Lung (tissue), 17 donors: ENCODE measurements at places on chromosomes 3 and 15. TPM values are rescaled to one million over a fixed set of nuclear protein-coding genes. Genes with fewer than 3 reads are reported as not detected.
A peak's percentile ranks its signal among the peaks of the same experiment; 100 is the strongest.

DNA sequence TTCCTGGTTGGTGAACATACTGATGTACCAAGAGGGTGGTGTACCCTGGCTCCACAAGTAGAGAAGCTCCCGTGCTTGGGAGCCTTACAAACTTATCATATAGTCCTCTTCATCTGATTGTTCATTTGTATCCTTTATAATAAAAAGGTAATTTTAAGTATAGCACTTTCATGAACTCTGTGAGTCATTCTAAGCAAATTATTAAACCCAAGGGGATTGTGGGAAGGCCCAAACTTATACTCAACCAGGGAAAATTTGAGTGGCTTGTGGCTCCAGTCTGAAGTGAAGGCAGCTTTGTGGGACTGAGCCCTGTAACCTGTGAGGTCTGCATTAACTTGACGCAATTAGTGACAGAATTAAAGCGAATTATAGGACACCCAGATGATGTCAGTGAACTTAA is 29.0 kb downstream of the TTBK2 start:
- DNase-seq: no peak
- no peaks in the 10 kb centered on the region for H3K27me3 ChIP-seq
- H3K36me3 ChIP-seq: peaks cover 3% of the 10 kb centered on the region
- no peaks in the 10 kb centered on the region for H3K4me1 ChIP-seq
- no peak overlapping the region for H3K4me3 ChIP-seq

- DNase-seq: no peak
- no peaks in the 10 kb centered on the region for H3K27me3 ChIP-seq
- H3K36me3 ChIP-seq: no peaks in the 10 kb centered on the region
- no peak overlapping the region for H3K4me3 ChIP-seq
Observed at GRCh38 chr15:38283010-38283409, 30.4 kb downstream of the SPRED1 start.

DNA sequence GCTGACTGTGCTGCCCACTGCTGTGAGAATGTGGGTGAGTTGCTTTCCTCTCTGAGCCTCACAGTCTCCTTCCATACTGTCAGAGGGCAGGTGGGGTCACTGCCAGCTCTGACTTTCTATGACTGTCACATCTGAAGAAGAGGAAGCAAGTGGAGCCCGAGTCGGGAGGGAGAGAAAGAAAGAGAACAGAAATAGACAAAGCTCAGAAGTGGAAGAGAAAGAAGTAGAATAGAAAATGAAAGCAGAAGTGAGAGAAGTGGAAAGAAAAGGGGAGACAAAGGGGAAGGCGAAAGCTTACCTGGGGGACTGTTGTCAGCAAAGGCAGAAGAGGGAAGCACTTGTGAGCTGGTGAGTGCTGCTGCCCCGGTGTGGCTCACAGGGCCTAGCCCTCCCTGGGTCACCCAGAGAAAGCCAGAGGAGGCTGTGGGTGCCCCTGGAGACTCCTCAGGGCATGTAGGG is 57.9 kb downstream of the EPHB1 start:
- H3K4me3 ChIP-seq: no peak overlapping the region
- no peaks in the 10 kb centered on the region for H3K4me1 ChIP-seq
- no peaks in the 10 kb centered on the region for H3K27me3 ChIP-seq
- DNase-seq: no peak
- no peak overlapping the region for H3K27ac ChIP-seq

- H3K27me3 ChIP-seq: no peaks in the 10 kb centered on the region
- H3K36me3 ChIP-seq: no peaks in the 10 kb centered on the region
- no peak overlapping the region for H3K27ac ChIP-seq
- DNase-seq: no peak
- no peak overlapping the region for H3K4me3 ChIP-seq
Observed at GRCh38 chr3:123431007-123431657, 17.8 kb downstream of the ADCY5 start.

- H3K4me3 ChIP-seq: no peak overlapping the region
- H3K36me3 ChIP-seq: no peaks in the 10 kb centered on the region
- no peaks in the 10 kb centered on the region for H3K27me3 ChIP-seq
- DNase-seq: no peak
Observed at GRCh38 chr3:166100730-166101129, 263.5 kb upstream of the BCHE start.

The ZIC1 gene
- not detected for total RNA-seq

GRCh38 chr15:43220991-43221403 is at the start of gene EPB42:
TSS of gene EPB42 (minus strand) at chr15:43221018. CDS start at chr15:43220825, 193 bp downstream.
- no peaks in the 10 kb centered on the region for H3K4me1 ChIP-seq
- H3K36me3 ChIP-seq: no peaks in the 10 kb centered on the region
- DNase-seq: no peak
- no peak within 1 kb of the TSS for H3K4me3 ChIP-seq

The GOLGA8G gene
- not detected for total RNA-seq

GRCh38 chr3:37417297-37418082 is 243.1 kb upstream of the LRRFIP2 start:
- no peaks in the 10 kb centered on the region for H3K27me3 ChIP-seq
- no peak overlapping the region for H3K4me3 ChIP-seq
- no peak for DNase-seq
- no peaks in the 10 kb centered on the region for H3K4me1 ChIP-seq
- H3K27ac ChIP-seq: no peak overlapping the region

The STXBP5L gene
- not detected for total RNA-seq

DNA sequence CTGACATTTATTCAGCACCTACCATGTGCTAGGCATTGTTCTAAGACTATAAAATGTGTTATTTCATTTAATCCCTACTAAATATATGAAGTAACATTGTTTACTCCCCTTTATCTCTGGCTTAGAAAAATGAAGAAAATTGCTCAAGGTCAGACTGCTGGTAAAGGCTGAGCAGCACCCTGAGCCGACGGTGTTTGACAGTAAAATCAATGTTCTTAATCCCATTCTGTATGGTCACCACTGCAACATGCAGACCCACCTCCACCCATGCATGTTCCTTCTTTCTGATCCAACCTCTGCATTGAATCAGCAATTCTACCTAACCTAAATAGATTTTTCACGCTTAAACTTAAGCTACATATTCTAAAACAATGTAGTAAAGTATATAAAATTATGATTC is 216.5 kb downstream of the ZBBX start:
- H3K36me3 ChIP-seq: no peaks in the 10 kb centered on the region
- DNase-seq: no peak
- H3K4me3 ChIP-seq: no peak overlapping the region
- no peak overlapping the region for H3K27ac ChIP-seq
- H3K4me1 ChIP-seq: no peaks in the 10 kb centered on the region

- H3K4me1 ChIP-seq: peaks cover 31% of the 10 kb centered on the region
- DNase-seq: no peak
Observed at GRCh38 chr15:66401130-66402021, 14.7 kb downstream of the MAP2K1 start.

The MASP1 gene
- 0.71 TPM for total RNA-seq

- no peaks in the 10 kb centered on the region for H3K36me3 ChIP-seq
- DNase-seq: no peak
- no peak overlapping the region for H3K27ac ChIP-seq
- no peaks in the 10 kb centered on the region for H3K4me1 ChIP-seq
Observed at GRCh38 chr15:54707805-54708752, 488.7 kb downstream of the RSL24D1 start.

DNA sequence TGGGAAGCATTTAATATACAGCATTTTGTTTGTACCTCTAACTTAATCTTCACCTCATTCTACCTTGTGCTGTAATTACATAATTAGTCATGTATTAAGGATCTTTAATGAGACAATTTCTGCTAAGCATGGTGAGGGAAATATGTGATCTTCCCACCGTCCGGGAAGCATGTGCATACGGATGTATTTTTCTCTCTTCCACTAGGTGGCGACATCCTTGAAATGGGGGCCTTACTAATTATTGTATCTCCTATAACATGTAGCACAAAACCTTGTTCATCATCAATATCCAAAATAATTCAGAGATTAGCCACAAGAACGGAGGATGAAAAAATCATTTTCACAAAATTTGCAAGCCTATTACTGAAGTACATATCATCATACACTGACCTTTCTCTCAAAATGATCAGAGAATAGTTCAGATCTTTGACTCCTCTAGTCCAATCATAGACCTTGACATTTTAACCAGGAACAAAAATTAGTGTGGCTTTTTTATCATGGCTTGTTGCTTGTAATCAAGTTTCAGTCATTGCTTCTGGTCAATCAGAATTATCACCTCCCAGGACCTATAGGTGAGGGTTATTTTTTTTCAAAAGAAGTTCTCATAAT is 148.9 kb upstream of the GBE1 start:
- no peaks in the 10 kb centered on the region for H3K4me1 ChIP-seq
- H3K36me3 ChIP-seq: no peaks in the 10 kb centered on the region
- no peaks in the 10 kb centered on the region for H3K27me3 ChIP-seq
- no peak for DNase-seq

GRCh38 chr3:159305017-159305416 is 503.2 kb downstream of the MFSD1 start:
- no peak overlapping the region for H3K27ac ChIP-seq
- no peaks in the 10 kb centered on the region for H3K4me1 ChIP-seq
- DNase-seq: no peak
- H3K4me3 ChIP-seq: no peak overlapping the region
- no peaks in the 10 kb centered on the region for H3K27me3 ChIP-seq

The ANP32A gene
- total RNA-seq: 197 TPM

The CEMIP gene
- 3.6 TPM for total RNA-seq

GRCh38 chr3:58072052-58072762 is 64.0 kb downstream of the FLNB start:
- no peaks in the 10 kb centered on the region for H3K4me1 ChIP-seq
- DNase-seq: no peak
- H3K4me3 ChIP-seq: no peak overlapping the region
- no peak overlapping the region for H3K27ac ChIP-seq

DNA sequence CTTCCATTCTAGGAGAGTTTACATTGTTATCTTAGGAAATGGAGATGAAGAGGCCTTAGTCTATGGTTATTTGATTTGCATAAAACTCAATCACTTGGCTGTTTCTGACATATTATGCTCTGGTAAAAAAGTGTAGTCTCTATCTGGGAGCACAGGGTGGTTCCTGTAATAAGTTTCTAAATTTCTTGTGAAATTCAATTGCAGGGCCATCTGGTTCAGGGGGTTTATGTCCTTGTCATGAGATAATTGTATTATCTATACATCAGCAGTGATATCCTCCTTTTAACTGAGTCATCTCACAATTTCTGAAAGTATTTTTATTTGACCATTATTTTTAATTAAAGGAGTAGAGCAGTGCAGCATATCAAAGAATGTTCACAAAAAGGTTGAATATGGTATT is 203.3 kb downstream of the MFSD1 start:
- no peak for DNase-seq
- H3K27ac ChIP-seq: no peak overlapping the region
- H3K4me1 ChIP-seq: no peaks in the 10 kb centered on the region

- H3K27ac ChIP-seq: no peak overlapping the region
- H3K4me3 ChIP-seq: no peak overlapping the region
- DNase-seq: peak; percentile 85
- H3K36me3 ChIP-seq: no peaks in the 10 kb centered on the region
Observed at GRCh38 chr15:89556413-89557262, 18.6 kb upstream of the TICRR start.

DNA sequence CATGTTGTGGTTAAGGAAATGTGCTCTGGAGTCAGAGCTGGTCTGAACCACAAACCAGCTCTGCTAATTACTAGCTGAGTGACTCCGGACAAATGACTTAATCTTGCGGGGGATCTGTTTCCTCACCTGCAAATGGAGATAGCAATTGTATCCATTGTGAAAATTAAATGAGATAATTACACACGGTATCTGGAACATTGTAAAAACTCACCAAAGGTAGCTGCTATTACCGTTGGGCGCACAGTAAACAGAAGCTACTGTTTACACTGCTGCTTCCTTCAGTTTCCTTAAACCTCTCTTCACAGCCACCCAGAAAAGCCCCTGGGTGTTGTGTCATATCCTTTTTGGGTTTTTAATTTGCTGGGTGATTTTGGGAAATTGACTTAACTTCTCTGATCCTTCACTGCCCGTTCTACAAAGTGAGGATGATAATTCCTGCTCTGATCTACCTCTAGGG is 107.8 kb downstream of the MEGF11 start:
- no peak for DNase-seq
- H3K4me3 ChIP-seq: no peak overlapping the region
- no peaks in the 10 kb centered on the region for H3K36me3 ChIP-seq
- H3K4me1 ChIP-seq: no peaks in the 10 kb centered on the region
- H3K27ac ChIP-seq: no peak overlapping the region

DNA sequence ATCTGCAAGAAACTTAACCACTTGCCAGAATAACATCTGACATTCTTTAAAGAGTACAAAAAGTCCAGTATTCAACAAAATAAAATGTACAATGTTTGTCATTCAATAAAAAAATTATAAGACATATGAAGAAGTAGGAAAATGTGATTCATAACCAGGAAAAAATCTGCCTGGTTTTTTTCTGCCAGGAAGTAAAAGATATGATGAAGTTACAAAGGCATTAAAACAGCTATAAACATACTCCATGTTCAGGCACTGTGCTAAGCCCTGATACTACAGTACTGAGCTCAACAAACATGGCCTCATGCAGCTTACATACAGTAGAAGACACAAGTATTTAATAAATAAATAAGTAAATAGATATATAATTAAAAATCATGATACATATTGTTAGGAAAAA is 178.4 kb upstream of the STT3B start:
- H3K4me1 ChIP-seq: no peaks in the 10 kb centered on the region
- H3K4me3 ChIP-seq: no peak overlapping the region
- DNase-seq: no peak
- no peak overlapping the region for H3K27ac ChIP-seq
- no peaks in the 10 kb centered on the region for H3K36me3 ChIP-seq

DNA sequence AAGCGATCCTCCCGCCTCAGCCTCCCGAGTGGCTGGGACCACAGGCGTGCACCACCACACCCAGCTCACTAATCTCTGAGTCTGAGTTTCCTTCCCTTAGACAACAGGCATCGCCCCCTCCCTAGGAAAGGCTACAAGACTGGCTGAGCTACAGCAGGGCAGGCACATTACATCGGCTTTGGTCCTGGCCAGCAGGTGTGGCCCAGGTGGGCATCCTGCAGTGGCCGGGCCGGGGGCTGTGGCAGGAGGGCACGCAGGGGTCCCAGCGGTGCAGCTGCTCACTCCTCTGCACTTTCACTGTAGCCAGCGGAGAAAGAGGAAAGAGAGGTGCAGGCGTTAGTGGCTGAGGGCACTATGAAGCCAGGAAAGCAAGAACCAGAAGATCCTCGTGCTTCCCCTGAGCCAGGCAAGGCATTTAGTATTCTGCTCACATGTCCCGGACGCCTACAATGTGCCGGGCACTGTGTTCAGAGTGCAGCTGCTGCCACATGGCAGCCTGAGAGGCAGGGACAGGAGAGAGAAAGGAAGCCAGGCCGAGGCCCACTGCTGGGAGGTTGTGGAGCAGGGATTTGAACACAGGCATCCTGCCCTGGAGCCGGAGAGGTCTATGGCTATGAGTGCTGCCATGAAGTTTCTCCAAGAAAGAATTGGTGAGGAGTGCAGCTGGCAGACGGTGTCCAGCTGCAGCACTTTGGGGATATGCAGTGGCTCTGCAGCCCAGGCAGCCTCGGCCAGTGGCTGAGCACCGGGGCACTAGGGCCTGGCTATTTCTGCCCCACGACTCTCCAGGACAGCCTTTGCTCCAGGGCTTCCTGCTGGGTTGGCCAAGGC is 22.3 kb downstream of the GRIP2 start:
- H3K4me3 ChIP-seq: no peak overlapping the region
- no peaks in the 10 kb centered on the region for H3K36me3 ChIP-seq
- H3K4me1 ChIP-seq: no peaks in the 10 kb centered on the region
- no peak overlapping the region for H3K27ac ChIP-seq
- DNase-seq: no peak
- H3K27me3 ChIP-seq: no peaks in the 10 kb centered on the region

- H3K27ac ChIP-seq: peak overlapping the region; percentile 46
- DNase-seq: no peak
- H3K4me1 ChIP-seq: no peaks in the 10 kb centered on the region
- H3K27me3 ChIP-seq: no peaks in the 10 kb centered on the region
- no peaks in the 10 kb centered on the region for H3K36me3 ChIP-seq
Observed at GRCh38 chr3:51340013-51340829, 44.9 kb upstream of the MANF start.
